ENCODE measurements at places on chromosomes 12 and 14.

DNA sequence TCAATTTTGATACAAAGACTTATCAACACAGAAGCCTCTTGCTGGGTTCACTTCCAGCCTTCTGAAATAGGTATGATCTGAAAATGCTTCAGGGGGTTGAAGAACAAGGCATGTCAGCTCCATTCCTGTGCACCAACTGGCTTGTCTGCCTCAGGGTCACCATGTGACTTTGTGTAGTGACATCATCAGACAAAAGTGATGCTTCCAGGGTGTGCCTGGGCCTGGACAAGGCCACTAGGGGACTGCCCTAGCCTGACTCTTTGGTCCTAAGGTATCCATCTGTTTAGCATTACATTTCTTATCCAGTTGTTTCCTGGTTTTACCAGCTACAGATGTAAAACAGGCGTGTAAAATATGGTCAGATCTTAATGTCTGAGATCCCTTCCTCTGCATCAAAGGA, 155.6 kb downstream of the CAND1 start:
- DNase-seq: no peak

- no peak for DNase-seq
These were observed 739 bp upstream of the PAX9 start for GRCh38 chr14:36660736-36661505.

DNA sequence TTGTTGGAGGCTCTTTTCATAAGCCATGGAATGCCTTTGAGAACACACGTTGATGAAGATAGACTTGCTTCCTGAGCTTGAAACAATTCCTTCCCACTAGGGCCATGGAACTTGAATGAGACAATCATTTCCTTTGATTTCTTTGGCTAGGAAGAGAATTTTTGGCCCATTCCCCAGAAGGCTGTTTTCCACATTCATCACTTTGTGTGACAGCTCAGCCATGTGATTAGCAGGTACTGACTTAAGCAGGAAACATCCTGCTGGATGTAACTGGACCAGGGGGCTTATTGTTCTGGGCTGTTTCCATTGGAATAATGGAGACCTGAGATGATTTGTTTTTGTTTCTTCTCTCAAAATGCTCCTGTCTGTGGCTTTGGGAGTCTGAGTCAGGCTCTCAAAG, 469.8 kb upstream of the SEL1L start:
- DNase-seq: no peak

GRCh38 chr12:18849080-18849479, 111.2 kb downstream of the CAPZA3 start:
- DNase-seq: no peak

Data from CD4-positive, alpha-beta T cell treated with Interleukin-17A for 1 hour (primary cell).